ENCODE measurements at places on chromosomes 5 and 9. TPM values are rescaled to one million over a fixed set of nuclear protein-coding genes. Genes with fewer than 3 reads are reported as not detected.

TMOD1 gene
- total RNA-seq, result 7.1 TPM

C1QTNF3 gene
- 8.3 TPM for total RNA-seq

IL3 gene
- total RNA-seq, result not detected

BAAT gene
- total RNA-seq, result not detected

SPZ1 gene
- total RNA-seq, result not detected

PCDHGC5 gene
- total RNA-seq, result not detected

MEF2C gene
- total RNA-seq, result 2.5 TPM

SEMA6A gene
- not detected for total RNA-seq

B4GALT1 gene
- 75.6 TPM for total RNA-seq

ADCY2 gene
- not detected for total RNA-seq

SPINK6 gene
- total RNA-seq, result not detected

SOX30 gene
- total RNA-seq, result not detected
